Activated CD4-positive, alpha-beta T cell treated with anti-CD3 and anti-CD28 coated beads, Interleukin-2, amount 50 U/mL, for 24 hours (primary cell): ENCODE measurements at places on chromosomes 16 and 17.

DNA sequence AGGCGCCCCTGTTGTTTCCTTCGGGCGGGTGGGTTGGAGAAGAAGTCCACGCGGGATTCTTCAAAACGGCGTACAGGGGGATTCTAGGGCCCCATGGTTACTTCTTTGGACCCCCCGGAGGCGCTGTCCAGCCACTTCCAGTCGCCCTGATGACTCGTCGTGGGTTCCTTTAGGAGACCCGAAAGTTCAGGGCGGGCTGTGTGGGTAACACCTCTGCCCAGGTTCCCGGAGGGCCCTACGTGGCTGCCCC is 716 bp upstream of the HIC1 start:
- DNase-seq: no peak

- DNase-seq: no peak
Measured at GRCh38 chr16:8903004-8903403, 20.9 kb downstream of the LITAFD start.

GRCh38 chr17:7167832-7168231 is 11.3 kb downstream of the ASGR1 start:
- no peak for DNase-seq

GRCh38 chr16:72201387-72201786 is 29.4 kb upstream of the PMFBP1 start:
- no peak for DNase-seq

DNA sequence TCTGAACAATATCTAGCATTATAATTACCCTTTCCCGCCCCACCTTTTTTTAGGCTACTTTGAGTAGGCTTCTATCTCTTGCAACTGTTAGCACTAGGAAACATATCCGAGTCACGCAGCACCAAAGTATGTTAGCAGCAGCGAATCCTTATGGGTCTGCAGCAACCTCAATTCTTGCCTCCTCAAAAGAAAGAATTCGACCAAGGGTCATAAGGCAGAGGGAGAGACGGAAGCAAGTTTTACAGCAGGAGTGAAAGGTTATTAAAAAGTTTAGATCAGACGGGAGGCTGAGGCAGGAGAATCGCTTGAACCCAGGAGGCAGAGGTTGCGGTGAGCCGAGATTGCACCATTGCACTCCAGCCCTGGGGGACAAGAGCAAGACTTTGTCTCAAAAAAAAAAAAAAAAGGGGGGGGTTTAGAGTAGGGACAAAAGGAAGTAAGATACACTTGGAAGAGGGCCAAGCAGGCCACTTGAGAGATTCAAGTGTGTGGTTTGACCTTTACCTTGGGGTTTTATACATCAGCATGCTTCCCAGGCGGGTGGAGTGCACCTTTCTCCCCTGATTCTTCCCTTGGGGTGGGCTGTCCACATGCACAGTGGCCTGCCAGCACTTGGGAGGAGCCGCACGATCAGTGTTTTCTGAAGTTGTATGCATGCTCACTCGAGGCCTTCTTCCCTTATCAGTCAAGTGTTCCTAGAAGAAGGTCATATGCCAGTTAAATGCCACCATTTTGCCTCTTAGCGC is 67.7 kb downstream of the HLF start:
- DNase-seq: no peak

DNA sequence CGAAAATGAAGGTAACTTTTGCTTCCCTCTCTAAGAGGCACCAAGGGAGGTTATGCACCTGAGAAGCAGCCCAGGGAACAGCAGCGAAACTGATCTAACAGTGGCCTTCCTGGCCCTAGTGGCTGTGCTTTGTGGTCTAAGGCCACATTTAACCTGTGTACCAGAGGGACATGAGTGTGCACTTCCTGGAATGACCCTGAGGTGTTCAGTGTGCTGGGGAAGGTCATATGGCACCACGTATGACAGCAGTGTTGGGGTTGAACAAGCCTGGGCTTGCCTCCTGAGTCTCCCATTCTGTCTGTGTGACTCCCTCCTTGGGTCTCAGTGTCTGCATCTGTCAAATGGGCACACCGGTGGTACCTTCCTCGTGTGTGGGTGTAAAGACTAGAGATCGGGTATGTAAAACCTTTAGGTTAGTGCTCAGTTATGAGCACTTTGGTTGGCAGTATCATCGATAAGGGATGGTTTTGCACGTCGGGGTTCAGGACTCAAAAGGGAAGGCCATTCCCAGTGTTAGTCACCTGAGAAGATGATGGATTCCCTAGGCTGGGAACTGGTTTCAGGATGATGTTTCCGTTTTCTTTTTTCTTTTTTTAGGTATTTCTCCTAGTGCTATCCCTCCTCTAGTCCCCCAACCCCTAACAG is 31.9 kb downstream of the PLCG2 start:
- DNase-seq: no peak

DNA sequence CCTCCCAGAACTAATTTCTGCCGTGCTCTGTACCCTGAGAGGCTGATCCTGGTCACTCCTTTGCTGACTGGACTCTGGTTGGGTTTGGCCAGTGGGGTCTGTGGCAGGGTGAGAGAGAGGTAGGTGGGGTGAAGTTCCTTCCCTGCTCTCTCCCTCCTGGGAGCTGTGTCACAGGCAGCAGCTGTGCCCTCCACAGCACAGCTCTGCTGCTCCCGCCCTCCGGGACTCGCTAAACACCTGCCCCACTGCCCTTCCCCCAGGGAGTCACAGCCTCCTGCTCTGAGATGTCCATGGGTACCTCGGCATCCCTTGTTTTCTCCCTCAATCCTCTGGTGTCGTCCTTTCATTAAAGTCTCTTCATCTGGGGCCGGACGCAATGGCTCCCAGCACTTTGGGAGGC is 66.4 kb downstream of the SRCIN1 start:
- DNase-seq: no peak

GRCh38 chr16:70494202-70494770 is 29.1 kb downstream of the COG4 start:
- DNase-seq: no peak

DNA sequence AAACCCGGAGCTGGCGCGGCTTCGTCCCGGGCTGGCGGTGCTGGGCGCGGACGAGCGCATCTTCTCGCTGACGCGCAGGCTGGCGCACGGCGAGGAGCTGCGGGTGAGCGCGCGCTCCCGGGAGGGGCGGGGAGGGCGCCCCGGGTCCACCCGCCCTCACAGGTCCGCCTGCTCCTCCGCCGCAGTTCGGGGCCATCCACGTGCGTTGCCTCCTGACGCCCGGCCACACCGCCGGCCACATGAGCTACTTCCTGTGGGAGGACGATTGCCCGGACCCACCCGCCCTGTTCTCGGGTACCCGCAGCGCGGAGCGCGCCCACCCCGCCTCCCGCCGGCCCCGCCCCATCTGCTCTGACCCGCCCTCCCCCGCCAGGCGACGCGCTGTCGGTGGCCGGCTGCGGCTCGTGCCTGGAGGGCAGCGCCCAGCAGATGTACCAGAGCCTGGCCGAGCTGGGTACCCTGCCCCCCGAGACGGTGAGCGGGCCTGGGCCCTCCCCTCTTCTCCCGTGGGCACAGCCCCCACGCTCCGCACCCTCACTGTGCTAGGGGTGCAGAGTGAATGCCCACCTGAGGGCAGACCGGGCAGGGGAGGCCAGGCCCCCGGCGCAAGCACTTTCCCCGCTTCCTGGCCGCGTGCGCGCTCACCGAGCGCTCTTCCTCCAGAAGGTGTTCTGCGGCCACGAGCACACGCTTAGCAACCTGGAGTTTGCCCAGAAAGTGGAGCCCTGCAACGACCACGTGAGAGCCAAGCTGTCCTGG is 1.4 kb downstream of the HAGHL start:
- DNase-seq: no peak

- no peak for DNase-seq
Measured at GRCh38 chr17:79979221-79979741, 56.4 kb downstream of the TBC1D16 start.

GRCh38 chr16:4625560-4626159 is 1.0 kb downstream of the MGRN1 start:
- DNase-seq: no peak

- peak; percentile 5 for DNase-seq
Measured at GRCh38 chr17:41486809-41487530, 2.7 kb downstream of the KRT36 start.

- no peak for DNase-seq
Measured at GRCh38 chr16:16073891-16074881, 124.8 kb downstream of the ABCC1 start.

GRCh38 chr16:64751906-64752305 is 370.0 kb downstream of the CDH11 start:
- no peak for DNase-seq

GRCh38 chr16:84498223-84498610 is 6.2 kb downstream of the MEAK7 start:
- no peak for DNase-seq

DNA sequence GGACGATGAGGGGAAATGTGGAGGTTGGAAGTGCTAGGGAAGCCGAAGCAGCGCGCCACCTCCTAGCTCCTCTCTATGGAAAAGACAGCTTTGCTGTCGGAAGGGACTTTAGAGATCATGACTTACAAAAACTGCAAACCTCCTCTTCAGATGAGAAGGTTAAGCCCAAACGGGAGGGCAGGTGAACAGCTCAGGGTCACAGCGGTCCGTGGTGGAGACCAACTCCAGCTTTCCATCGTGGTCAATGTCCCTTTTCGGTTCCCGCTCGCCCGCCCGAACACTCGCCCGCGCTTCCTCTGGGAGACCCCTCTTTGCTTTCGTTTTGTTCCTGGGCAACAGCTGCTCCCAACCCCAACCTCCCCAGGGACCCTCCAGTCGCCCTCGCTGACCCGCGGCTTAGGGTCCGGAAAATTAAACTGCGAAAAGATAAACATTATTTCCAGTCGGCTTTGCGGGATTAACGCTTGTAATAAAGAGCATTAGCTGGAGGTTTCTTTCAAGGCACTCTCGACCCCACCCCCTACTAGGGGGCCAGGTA is 7.7 kb downstream of the IRX6 start:
- no peak for DNase-seq

- no peak for DNase-seq
Measured at GRCh38 chr16:51003850-51004566, 147.1 kb downstream of the SALL1 start.

DNA sequence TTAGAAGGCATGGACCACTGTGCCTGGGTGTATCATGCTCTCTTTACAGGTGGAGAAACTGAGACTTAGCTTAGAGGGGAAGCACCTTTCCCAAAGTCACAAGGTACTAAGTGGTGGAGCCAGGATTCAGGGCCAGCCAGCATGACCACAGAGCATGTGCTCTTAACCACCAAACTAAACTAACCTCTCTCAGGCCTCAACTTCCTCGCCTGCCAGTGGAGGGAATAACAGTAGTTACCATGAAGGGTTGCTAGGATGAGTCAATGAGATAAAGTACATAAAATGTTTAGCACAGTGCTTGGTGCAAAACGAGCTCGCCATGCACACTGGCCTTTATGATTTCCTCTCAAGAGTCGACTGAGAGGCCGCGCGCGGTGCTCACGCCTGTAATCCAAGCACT is 6.4 kb upstream of the MYO1C start:
- DNase-seq: no peak

DNA sequence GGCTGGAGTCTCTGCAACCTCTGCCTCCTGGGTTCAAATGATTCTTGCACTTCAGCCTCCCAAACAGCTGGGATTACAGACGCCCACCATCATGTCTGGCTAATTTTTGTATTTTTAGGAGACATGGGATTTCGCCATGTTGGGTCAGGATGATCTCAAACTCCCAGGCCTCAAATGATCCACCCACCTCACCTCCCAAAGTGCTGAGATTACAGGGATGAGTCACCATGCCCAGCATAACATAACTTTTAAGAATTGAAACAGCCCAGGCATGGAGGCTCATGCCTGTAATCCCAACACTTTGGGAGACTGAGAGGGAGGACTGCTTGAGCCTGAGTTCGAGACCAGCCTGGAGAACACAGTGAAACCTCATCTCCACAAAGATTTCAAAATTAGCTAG is 2.5 kb downstream of the RSL1D1 start:
- no peak for DNase-seq

DNA sequence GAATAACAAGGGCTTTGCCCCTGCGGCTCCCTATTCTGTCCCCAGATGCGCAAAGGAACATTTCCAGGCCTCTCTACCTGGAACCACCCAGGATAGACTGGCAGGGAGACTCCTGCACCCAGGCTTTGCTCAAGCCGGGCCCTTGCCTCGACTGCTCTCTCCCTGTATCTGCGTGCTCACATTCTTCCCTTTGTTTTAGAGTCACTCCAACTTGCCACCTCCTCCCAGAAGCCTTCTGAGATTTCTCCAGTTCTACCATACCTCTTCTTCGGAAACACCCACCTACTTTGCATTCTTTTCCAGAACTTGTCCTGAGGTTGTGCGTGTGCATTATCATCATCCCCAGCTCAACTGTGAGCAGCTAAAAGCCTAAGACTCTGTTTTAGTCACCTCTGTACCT is 3.0 kb downstream of the CES5A start:
- no peak for DNase-seq
